Heart right ventricle (tissue), 16 donors: ENCODE measurements at places on chromosomes 7 and 10.
A peak's percentile ranks its signal among the peaks of the same experiment; 100 is the strongest.

- no peak overlapping the region for H3K27ac ChIP-seq
- no peak for DNase-seq
- no peak overlapping the region for H3K4me3 ChIP-seq
Measured at GRCh38 chr10:117886766-117887165, 160.0 kb downstream of the RAB11FIP2 start.

DNA sequence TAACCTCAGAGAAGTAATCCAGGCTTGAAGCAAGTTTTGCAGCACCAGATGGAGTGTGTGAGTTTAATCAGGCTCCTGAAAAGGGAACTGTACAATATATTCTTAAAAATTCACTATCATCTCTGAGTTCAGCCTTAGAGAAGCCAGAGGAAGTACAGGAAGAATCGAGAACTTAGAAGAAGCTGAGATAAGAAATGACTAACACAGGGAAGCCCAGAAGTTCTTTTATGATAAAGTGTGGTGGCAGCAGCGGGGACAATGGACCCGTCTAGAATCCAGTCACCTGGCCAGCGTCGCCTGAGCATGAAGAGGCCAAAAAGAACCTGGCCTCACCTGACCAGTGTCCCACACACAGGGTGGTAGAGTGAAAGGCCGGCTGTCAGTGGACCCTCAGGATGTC, 161.0 kb downstream of the USP6NL start:
- no peak overlapping the region for H3K4me3 ChIP-seq
- H3K27me3 ChIP-seq: no peaks in the 10 kb centered on the region
- H3K4me1 ChIP-seq: no peaks in the 10 kb centered on the region
- H3K27ac ChIP-seq: no peak overlapping the region
- H3K36me3 ChIP-seq: no peaks in the 10 kb centered on the region

DNA sequence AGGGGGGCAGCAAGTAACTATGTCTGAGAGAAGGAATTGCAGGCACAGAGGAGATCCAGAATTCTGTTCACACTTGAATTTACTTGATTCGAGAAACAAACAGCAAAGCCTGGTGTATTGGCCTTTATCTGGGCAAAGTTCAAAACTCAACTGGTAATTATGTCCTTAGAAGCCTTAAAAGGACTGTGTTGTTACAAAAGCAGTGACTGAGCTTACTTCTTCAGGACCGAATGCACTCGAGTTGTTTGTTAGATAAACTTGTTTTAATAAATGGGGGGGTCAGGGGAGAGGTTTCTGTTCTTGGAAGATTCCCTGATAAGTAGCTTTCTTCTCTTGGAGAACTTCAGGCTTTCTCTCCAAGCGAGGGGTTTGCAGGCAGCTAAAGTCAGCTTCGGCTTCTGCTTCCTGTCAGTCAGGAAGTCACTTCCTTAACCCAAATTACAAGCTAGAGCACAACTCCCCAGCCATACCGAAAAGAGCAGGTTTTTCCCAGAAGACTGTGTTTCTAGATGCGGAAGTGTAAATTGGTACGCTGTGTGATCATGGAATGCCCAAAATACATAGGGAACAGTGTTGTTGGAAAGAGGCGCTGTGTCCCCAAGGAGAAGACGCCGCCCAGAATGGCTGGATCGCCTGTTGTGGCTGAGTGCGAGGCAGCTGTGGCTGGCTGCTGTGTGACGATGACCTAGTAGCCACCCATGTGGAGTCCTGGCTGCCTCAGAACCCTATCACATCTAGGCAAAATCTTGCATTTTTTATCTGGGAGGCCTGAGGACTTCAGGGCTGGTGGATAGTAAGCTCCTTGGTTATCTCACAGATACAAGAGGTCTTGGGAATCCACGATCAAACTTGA, 110.4 kb downstream of the TCF7L2 start:
- H3K36me3 ChIP-seq: no peaks in the 10 kb centered on the region
- peaks cover 10% of the 10 kb centered on the region for H3K4me1 ChIP-seq
- H3K27me3 ChIP-seq: no peaks in the 10 kb centered on the region
- peak overlapping the region; percentile 59 for H3K27ac ChIP-seq

- H3K4me3 ChIP-seq: no peak overlapping the region
- H3K4me1 ChIP-seq: peaks cover 25% of the 10 kb centered on the region
- no peak for DNase-seq
- H3K27me3 ChIP-seq: no peaks in the 10 kb centered on the region
- H3K36me3 ChIP-seq: peaks cover 34% of the 10 kb centered on the region
Measured at GRCh38 chr7:151032936-151033863, 5.0 kb downstream of the ABCB8 start.

GRCh38 chr7:94243066-94243711, 151.5 kb upstream of the COL1A2 start:
- no peaks in the 10 kb centered on the region for H3K27me3 ChIP-seq
- H3K36me3 ChIP-seq: no peaks in the 10 kb centered on the region
- H3K4me3 ChIP-seq: no peak overlapping the region
- H3K27ac ChIP-seq: no peak overlapping the region
- no peak for DNase-seq

DNA sequence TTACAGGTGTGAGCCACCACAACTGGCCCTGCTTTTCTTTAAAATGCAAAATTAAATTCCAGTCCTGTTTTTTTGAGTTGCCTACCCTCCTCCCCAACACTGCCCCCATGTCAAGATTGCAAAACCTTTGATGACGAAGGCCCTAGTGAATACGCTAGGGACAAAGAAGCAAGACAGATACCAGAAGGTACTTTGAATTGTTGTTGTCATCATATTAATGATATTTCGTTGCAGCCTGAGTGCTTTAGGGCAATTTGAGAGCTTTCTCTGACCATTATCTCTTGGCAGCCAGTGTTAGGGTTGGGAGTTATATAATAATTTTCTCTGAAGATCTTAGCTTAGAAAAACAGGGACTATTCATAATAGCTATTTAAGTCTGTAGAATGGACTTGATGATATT, 7.1 kb downstream of the CCSER2 start:
- H3K36me3 ChIP-seq: no peaks in the 10 kb centered on the region
- DNase-seq: no peak
- no peak overlapping the region for H3K4me3 ChIP-seq
- H3K27ac ChIP-seq: no peak overlapping the region
- H3K4me1 ChIP-seq: peaks cover 78% of the 10 kb centered on the region
- H3K27me3 ChIP-seq: no peaks in the 10 kb centered on the region

- H3K27me3 ChIP-seq: no peaks in the 10 kb centered on the region
- H3K4me1 ChIP-seq: no peaks in the 10 kb centered on the region
- DNase-seq: no peak
- no peak overlapping the region for H3K27ac ChIP-seq
- H3K36me3 ChIP-seq: no peaks in the 10 kb centered on the region
Measured at GRCh38 chr10:71573562-71574518, 145.7 kb downstream of the C10orf105 start.

- no peaks in the 10 kb centered on the region for H3K36me3 ChIP-seq
- peaks cover 9% of the 10 kb centered on the region for H3K27me3 ChIP-seq
- no peak overlapping the region for H3K27ac ChIP-seq
- peak; percentile 25 for DNase-seq
- no peaks in the 10 kb centered on the region for H3K4me1 ChIP-seq
- H3K4me3 ChIP-seq: no peak overlapping the region
Measured at GRCh38 chr7:131745390-131746248, 189.2 kb upstream of the PODXL start.

DNA sequence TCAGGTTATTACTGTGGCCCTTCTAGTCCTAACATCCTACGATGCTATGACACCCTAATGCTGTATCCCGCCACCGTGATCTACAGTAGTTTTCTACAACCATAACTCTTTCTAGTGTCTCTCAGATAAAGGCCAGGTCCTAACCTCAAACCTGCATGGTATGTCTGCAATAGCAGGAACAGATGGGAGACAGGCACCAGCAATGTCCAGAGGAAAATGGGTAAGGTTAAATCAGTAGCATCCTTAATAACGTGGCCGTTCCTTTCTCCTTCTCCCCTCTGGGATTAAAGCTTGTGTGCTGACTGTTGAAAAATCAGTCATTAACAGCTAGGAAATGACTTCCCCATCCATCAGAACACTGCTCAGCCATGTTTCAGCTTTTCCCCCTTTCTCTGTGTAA, 321.9 kb upstream of the NPVF start:
- DNase-seq: no peak
- no peak overlapping the region for H3K4me3 ChIP-seq

- no peaks in the 10 kb centered on the region for H3K36me3 ChIP-seq
- no peaks in the 10 kb centered on the region for H3K27me3 ChIP-seq
- no peaks in the 10 kb centered on the region for H3K4me1 ChIP-seq
- no peak for DNase-seq
Measured at GRCh38 chr7:36994456-36995112, 270.3 kb upstream of the AOAH start.

DNA sequence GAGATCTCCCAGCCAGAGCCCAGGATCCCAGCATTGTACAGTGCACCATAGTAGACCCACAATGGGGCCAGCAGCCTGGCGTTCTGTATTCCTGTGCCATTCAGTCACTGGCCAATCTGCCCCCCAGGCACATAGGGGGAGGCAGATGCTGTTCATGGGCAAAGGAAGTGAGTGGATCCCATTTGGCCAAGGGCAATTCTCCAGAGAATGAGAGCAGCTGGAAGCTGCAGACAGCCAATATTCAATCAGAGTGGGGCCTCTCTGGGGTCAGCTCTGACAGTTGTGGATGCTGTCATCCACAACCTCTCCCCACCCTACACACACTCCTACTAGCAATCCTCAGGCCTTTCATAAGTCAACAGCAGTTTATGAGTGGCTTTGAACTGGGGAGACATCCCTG, 17.5 kb downstream of the STEAP1B start:
- no peak for DNase-seq
- no peak overlapping the region for H3K4me3 ChIP-seq
- H3K36me3 ChIP-seq: no peaks in the 10 kb centered on the region

GRCh38 chr7:37394158-37394557, 54.5 kb downstream of the ELMO1 start:
- peaks cover 35% of the 10 kb centered on the region for H3K4me1 ChIP-seq
- no peak for DNase-seq
- H3K36me3 ChIP-seq: no peaks in the 10 kb centered on the region
- no peak overlapping the region for H3K4me3 ChIP-seq
- no peaks in the 10 kb centered on the region for H3K27me3 ChIP-seq

- H3K27me3 ChIP-seq: no peaks in the 10 kb centered on the region
- no peak overlapping the region for H3K27ac ChIP-seq
- H3K4me1 ChIP-seq: no peaks in the 10 kb centered on the region
- DNase-seq: no peak
- H3K36me3 ChIP-seq: no peaks in the 10 kb centered on the region
Measured at GRCh38 chr7:69663911-69664832, 65.9 kb downstream of the AUTS2 start.

DNA sequence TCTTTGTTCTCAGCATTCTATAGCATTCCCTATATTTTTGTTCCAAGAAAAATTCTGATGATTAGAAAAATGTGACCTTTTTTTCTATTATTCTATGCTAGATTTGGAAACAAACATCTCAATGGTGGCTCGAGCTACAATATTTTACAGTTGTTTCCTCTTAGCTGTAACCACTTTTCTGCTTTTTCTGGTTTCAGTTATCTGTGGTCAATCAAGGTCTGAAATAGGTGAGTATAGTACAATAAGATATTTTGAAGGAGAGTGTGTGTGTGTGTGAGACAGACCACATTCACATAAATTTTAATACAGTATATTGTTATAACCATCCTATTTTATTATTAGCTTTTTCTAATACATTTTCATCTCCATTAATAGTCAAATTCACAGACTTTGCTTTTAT, 564.5 kb upstream of the GHITM start:
- no peak overlapping the region for H3K4me3 ChIP-seq
- no peak for DNase-seq
- H3K27me3 ChIP-seq: no peaks in the 10 kb centered on the region
- H3K36me3 ChIP-seq: no peaks in the 10 kb centered on the region
- no peak overlapping the region for H3K27ac ChIP-seq
- no peaks in the 10 kb centered on the region for H3K4me1 ChIP-seq

GRCh38 chr10:100182281-100182680, 3.5 kb downstream of the ERLIN1 start:
- peaks cover 13% of the 10 kb centered on the region for H3K4me1 ChIP-seq
- no peak overlapping the region for H3K4me3 ChIP-seq
- H3K36me3 ChIP-seq: no peaks in the 10 kb centered on the region
- no peak overlapping the region for H3K27ac ChIP-seq
- no peak for DNase-seq

DNA sequence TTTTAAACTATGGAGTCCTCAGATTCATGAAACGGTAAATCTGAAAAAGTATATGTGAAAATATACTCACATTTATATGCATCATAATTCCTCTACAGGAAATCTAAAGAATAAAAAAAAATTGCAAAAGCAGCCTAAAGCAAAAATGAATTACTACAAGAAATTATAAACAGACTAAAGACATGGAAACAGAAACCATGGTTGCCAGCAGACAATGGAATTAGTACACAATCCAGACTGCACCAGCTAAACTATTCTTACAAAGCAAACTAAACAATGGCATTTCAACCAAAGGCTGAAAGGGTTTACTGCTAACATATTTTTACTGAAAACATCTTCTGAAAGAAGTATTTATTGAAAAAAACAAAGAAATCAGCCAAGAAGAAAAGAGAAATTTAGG, 51.6 kb downstream of the COL28A1 start:
- no peak overlapping the region for H3K27ac ChIP-seq
- no peak overlapping the region for H3K4me3 ChIP-seq
- no peak for DNase-seq
- no peaks in the 10 kb centered on the region for H3K27me3 ChIP-seq
- no peaks in the 10 kb centered on the region for H3K4me1 ChIP-seq
- H3K36me3 ChIP-seq: no peaks in the 10 kb centered on the region

DNA sequence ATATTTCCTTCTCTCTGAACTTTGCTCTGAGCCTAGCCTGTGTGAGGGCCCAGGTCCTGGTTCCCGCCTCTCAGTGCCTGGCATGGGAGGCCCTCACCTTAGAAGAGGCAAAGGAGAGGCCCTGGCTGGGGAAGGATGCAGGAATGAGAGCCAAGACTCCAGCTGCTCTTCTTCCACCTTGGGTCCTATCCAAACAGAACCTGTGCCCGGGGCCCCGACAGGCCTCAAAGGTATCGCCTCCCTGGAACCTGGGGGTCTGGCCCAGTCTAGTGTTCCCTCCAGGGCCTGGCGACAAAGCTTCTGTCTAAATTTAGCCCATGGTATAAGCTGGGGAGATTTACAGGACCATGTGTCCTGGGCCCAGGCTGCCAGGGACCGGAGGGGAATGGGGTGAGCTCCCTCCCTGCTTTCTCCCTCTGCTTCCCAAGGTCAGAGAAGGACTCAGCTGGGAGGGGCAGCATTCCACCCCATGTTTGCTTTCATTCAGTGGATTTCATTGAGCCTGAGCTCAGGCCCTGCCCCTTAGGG, 12.0 kb upstream of the CRHR2 start:
- no peak for DNase-seq
- H3K4me1 ChIP-seq: peaks cover 38% of the 10 kb centered on the region
- no peak overlapping the region for H3K4me3 ChIP-seq
- H3K36me3 ChIP-seq: no peaks in the 10 kb centered on the region
- no peaks in the 10 kb centered on the region for H3K27me3 ChIP-seq
- peak overlapping the region; percentile 43 for H3K27ac ChIP-seq
